ENCODE measurements at places on chromosomes 12 and 14.
A peak's percentile ranks its signal among the peaks of the same experiment; 100 is the strongest.

- no peak for DNase-seq
Measured at GRCh38 chr14:62943202-62943601, 102.1 kb downstream of the KCNH5 start.

GRCh38 chr14:99995700-99996356 lies 69.4 kb upstream of the EVL start:
- DNase-seq: peak; percentile 25

- DNase-seq: no peak
Measured at GRCh38 chr12:67391656-67392055, 122.5 kb downstream of the CAND1 start.

- no peak for DNase-seq
Measured at GRCh38 chr14:90300611-90301047, 31.1 kb downstream of the NRDE2 start.

GRCh38 chr14:60639674-60640073 lies 9.6 kb downstream of the SIX1 start:
- DNase-seq: no peak
